ENCODE measurements at places on chromosomes 4 and X.

DNA sequence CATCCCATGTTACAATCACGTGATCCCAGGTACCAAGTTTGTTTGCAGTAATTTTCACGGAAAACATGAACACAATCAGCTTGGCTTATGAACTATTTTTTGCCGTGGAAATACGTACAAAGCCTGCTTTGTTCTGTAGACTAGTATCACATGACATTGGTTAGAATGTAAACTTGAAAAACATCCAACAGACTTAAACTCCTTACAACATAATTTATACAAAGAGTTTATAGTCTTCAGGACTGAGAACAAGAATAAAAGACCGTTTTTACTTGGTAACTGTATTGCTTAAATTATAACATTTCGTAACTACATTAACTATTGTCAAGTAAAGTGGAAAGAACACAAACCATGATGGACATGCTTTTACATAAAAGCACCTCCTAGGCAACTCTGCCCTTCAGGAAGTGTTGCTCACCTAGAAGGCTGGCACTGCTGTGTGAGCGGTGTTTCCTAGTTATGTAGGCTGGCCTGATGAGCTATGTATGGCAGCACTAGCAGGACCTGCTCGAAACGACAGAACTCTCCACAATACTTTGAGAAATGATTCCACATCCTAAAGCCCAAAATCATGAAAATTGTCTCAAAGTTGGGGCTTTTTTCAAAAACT lies 41.8 kb upstream of the WDR1 start:
- no peak for DNase-seq

GRCh38 chr4:55363691-55364351 lies 17.8 kb downstream of the SRD5A3 start:
- DNase-seq = no peak

DNA sequence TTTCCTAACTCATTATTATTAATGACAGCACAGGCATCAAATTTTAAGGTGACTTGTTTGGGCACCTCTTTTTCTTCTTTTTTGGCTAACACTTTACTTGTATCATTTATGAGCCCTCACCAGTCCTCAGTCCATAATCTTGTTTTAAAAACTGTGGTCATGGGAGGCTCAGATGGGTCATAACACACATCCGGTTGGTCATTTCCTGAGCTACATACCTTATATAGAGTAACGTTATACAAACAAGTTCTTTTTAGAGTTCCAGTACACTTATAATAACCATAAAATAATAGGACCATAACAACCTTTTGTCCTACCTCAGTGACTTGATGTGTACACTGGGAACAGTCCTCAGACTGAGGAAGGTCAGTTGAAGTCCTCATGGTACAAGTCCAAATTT lies 21.1 kb upstream of the PLS3 start:
- no peak for DNase-seq

DNA sequence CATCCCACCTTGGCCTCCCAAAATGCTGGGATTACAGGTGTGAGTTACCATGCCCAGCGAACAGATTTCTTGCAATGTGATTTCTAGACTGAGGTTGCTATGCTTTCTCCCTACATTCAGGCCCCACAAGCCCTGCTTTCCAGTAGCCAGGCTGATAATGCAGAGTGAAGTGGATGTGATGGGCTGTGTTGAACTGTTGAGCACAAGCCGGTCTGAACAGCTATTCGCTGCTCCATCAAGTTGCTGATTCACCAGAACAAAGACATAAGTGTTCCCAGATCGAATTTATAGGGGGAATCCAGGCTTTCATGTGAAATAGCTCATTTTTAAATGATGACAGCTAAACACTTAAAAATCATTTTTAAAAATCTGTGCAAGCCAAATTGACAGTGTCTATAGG lies 8.0 kb downstream of the NIPAL1 start:
- DNase-seq = no peak
